Right atrium auricular region (tissue), 2 donors: ENCODE measurements at places on chromosomes 16 and 17.
A peak's percentile ranks its signal among the peaks of the same experiment; 100 is the strongest.

DNA sequence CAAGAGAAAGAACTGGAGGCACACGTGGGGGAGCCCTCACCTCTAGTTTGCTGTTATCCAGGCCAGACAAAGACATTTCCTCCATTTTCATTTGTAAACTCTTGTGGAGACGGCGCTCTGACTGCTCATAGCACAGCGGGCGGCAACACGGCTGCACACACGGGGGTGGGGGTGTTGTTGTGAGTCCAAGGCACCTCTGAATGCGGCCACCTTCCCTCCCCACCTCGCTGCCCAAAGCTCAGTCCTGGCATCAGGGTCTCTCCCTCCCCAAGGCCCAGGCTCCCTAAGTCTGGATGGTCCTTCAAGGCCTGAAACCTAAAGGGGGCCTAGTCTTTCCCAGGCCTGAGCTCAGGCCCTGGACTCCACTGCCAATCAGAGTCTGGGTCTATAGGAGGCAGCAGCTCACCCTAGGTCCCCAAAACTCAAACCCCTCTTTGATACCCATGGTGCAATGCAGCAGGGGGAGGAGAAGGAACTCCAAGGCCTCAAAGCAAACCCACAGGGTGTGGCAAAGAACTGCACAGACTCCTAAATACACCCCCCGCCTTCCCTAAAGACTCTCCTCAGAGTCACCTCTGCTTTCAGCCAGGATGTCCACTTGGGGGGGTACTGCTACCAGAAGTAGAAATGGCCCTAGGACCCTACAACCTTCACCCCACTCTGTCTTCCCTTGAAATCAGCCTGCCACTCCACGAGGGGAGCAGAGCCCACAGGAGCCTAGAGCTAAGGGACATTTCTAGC is 1.5 kb downstream of the ATXN7L3 start:
- peak; percentile 68 for DNase-seq

- no peak for DNase-seq
These were observed 57.2 kb downstream of the TBC1D16 start for GRCh38 chr17:79978548-79978855.

DNA sequence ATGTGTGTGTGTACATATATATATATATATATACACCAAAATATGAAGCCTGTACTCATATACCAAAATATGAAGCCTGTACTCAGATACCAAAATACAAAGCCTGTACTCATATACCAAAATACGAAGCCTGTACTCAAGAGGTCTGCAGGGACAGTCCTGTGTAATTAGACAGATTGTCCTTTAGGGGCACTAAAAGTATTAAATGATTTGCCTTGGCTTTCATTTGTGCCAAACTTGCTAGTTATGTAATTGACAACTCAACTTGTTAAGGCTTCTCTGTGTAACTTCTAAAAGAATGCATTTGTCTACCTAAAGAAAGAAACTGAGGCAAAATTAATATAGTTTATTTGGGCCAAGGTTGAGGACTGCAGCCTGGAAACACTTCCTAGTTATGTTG is 30.8 kb upstream of the DHX40 start:
- DNase-seq = no peak

DNA sequence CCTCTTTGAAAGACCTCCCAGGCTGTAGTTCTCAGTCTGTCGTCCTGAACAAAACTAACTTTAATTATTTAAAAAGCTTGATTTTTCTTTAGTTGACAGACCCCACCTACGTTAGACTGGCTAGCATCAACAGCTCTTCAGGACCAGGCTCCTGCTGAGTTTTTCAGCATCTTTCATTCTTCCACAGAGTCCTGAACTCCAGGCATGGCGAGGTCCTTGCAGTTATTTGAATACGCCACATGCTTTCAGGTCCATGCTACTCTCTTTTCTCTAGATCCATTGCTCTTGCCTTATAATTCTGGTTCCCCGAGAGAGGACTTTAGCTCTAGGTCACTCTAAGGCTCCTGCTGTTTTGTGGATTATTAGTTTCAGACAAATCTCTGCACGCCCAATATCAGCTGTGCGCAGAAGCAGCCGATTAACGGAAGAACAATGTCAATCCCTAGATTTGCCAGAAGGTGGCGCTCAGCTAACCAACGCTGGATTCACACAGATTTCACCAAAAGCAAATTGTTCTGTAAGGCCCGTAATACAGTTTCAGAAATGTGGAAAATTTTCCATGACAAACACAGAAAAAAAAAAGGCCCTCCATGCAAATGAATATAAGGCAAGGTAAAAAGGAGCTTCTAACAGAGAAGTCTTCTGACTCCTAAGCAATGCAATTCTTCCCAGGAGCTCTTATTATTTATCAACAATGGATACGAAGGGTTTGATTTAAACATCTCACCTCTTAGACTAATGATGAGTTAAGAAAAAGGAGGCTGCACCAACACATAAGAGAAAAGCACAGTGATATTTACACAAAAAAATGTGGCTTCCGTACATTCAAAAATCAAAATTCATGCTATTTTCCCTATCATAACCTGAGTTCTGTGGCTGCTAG is 33.5 kb upstream of the BCO1 start:
- peak; percentile 61 for DNase-seq

DNA sequence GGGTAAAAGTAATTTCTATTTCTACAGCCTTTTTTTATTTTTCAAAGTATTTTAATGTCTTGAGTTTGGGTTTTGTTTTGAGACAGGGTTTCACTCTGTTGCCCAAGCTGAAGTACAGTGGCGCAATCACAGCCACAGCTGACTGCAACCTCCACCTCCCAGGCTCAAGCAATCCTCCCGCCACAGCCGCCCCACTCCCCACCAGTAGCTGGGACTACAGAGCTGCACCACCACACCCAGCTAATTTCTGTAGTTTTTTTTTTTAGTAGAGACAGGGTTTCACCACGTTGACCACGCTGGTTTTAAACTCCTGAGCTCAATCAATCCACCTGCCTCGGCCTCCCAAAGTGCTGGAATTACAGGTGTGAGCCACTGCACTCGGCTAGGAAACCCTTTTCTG is 44.0 kb downstream of the TUBD1 start:
- DNase-seq = peak; percentile 73

GRCh38 chr17:39683295-39683939 is 4.4 kb downstream of the PGAP3 start:
- DNase-seq = no peak
